Foreskin fibroblast (primary cell): ENCODE measurements at places on chromosomes 16 and 17.

DNA sequence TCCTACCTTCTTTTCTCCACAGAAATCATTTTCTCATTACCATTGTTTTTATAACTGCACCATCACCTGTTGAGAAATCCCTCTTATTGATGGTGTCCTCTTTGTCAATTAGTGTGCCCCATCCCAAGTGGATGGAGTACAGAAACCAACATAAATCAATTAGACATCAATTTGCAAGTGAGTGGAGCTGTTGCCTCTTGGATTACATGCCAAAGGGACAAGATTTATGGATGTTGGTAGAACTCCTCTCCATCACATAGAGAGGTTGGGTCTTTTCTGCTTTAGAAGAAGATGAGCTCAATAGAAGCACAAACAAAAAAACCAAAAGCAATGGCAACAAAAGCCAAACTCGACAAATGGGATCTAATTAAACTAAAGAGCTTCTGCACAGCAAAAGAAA is 973.5 kb downstream of the CDH11 start:
- DNase-seq, result no peak

GRCh38 chr16:49994006-49994405 is 31.0 kb upstream of the CNEP1R1 start:
- no peak for DNase-seq

DNA sequence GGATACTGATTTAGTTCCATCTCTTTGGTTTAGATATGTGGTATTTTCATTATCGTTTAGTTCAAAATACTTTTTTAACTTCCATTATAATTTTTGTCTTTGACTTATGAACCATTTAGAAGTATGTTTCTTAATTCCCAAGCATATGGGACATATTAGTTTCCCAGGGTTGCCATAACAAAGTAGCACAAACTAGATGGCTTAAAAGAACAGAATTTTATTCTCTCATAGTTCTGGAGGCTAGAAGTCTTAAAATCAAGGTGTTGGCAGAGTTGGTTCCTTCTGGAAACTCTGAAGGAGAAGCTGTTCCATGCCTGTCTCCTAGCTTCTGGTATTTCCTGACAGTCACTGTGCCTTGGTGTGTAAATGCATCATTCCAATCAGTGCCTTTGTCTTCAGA is 291.5 kb upstream of the AXIN2 start:
- no peak for DNase-seq

DNA sequence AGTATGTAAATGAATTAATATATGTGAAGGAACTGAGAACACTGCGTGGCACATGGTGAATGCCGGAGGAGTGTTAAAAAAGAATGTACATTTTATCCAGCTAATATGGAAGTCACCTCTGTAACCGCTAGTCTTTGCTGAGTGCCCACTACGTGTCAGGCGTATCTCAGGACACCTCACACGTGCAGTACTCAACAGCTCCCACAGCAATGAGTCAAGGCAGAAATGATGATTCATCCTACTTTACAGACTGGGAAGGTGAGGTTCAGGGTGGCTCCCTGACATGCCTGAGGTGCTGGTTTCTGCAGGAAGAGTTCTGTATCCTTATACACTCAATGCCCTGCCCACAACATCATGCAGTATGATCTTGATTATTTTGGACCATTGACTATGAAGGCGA is 487.0 kb downstream of the HAPSTR1 start:
- DNase-seq, result no peak

DNA sequence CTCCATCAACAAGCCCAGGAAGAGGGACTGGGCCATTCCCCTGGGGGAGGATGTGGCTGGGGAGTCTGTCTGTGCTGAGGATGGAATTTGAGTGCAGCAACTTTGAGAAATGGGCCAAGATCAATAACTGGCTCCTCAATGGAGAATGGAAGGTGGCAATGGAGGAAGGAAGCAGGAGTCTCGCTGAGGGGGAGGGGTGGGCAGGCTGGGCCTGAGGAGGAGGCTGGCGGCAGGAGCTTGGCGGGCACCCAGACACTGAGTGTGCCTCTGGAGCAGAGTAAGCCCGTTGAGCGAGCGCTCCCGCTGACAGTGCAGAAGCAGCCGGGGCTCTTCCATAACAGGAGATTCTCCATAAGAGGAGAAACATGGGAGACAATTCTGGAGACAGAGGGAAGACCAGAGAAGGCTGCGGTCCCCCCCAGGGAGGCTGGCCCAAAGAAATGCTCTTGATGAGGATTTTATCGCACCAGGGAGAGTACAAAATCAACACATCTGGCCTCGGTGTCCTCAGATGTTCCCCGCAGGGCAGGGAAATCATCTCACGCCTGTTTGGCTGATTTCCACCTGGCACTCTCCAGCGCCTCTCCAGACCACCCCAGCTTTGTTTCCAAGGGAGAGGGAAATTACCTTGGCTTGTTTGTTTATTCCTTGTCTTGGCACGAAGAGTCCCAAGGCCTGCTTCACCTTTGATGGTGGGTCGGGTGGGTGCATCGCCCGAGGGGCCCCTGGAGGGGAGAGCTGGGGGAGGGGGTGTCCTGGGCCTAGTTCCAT is 2.8 kb upstream of the MMP15 start:
- DNase-seq, result peak; percentile 84

GRCh38 chr16:84380405-84380804 is 12.1 kb downstream of the ATP2C2 start:
- no peak for DNase-seq

GRCh38 chr16:4345836-4346781 is 5.0 kb downstream of the PAM16 start:
- no peak for DNase-seq

- DNase-seq, result no peak
Measured at GRCh38 chr17:3385869-3386816, at the start of gene OR3A2. Gene OR3A2 (minus strand): TSS chr17:3386308.

GRCh38 chr17:5354886-5355415 is 64.5 kb downstream of the NUP88 start:
- DNase-seq, result peak; percentile 22

GRCh38 chr17:60138769-60139437 is 10.9 kb upstream of the CA4 start:
- no peak for DNase-seq

DNA sequence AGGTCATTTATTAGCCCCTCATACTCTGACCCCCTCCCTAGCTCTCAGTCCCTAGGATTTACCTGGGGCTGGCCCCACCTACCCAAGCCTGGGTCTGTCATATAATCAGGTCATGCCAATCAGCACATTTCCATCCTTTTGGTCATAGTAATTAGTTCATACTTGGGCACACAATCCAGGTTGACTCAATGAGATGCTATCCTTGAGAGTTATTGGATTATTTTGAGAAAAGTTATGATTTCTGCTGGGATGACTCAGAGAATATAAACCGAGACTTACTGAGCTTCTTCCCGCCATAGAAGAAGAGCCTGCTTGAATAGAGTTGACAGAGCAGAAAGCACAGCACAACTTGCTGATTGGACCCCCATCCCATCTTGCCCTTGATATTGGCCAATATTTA is 331.5 kb downstream of the CBLN1 start:
- DNase-seq, result no peak

DNA sequence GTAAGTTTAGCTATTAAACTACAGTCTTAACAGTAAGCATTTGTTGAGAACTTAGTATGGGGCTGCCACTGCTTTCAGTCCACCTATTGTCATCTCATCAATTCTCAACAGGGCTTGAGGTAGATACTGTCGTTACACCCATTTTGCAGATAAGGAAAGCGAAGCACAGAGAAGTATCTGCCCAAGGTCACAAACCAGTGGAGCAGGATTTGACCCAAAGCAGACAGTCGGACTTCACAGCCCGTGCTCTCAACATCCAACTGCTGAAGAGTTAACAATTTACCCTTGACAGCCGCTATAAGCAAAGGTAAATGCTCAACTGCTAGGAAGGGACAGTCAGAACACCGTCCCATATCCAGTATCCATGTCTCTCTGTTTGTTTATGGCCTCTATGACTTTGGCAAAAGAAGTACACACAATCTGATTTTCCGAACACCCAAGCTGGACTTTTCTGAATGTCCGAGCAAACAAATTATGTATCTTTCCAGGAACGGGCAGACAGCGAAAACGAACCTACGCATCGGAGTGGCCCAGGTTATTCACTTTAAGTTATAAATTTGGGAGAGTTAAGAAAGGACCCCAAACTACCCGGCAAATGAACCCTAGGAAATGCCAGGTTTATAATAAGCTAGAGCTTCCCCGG is 1.2 kb downstream of the SIAH1 start:
- DNase-seq, result peak; percentile 36

- DNase-seq, result no peak
Measured at GRCh38 chr17:80815151-80815681, 176.4 kb upstream of the CHMP6 start.

DNA sequence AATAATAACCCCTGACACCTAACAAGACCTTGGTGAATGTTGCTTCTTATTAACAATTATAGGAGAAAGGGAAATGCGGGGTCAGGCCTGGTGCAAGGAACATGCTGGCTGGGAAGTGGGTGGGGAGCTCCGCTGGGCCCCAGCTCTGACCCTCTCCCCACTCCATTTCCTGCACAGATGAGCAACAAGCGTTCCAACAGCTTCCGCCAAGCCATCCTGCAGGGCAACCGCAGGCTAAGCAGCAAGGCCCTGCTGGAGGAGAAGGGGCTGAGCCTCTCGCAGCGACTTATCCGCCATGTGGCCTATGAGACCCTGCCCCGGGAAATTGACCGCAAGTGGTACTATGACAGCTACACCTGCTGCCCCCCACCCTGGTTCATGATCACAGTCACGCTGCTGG is 23.0 kb downstream of the RHBDL3 start:
- DNase-seq, result no peak

- no peak for DNase-seq
Measured at GRCh38 chr17:79279320-79279719, 204.7 kb downstream of the ENGASE start.

DNA sequence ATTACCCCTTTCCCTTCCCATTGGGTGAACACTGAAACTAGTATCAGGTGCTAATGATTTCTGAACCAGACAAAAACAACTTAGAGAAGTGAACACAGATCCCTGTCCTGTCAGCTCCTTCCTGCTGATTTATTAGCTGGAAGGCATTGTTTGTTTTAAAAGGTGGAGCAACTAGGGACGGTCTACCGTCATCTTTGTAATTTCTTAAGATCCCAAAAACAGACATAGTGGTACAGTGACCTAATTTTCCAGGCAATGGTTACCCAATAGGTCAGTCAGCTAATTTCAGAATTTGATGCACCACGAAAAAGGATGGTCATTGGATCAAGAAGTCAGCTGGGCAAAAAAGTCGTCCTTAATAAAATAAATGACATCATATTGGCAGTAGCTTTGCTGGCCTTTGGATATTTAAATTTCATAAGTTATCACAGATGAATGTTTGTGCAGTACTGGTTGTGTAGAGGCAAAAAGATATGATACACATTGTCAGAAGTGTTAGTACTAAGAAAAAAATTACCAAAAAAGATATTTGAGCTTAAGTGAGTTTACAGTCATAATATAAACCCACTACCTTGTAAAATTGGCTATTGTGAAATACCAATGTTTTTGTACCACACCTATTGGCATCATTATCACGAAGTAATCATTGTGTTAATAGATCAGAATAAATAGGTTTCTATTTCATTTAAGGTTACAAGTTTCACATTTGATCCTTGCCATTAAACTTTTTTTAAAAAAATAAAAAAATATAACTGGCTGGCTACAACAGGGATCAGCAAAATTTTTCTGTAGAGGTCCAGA is 27.2 kb upstream of the KCNJ16 start:
- no peak for DNase-seq

- DNase-seq, result no peak
Measured at GRCh38 chr16:46914556-46915201, 30.5 kb downstream of the GPT2 start.

DNA sequence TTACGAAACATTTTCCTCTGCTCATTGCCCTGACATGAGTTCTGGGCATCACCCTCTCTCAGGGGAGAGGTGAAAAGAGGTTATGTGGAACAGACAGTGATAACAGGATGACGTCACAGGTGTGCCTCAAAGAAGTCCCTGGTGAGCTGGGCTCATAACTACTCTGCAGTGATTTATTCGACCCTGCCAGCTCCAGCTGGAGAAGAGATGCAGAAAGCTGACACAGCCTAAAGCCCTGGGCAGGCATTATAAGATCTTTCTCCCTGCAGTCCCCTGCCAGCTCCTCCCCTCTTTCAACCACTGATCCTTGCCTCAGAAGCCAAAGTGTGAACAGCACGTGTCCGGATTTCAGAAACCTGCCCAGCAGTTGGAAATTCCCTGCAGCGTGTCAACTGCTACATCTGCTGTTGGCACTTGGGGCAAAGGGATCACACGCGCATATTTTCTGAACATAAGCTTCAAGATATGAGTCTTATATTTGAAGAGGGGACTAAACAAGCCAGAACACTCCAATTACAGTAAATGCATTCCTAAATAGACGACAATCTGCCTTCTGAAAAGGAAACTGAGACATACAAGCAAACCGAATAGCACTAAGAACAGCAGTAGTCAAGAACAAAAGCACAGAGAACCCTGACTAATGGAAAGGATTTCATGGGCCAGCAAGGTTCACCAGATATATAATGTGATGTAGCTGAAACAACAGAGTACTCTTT is 80.5 kb downstream of the SMG6 start:
- peak; percentile 78 for DNase-seq

- no peak for DNase-seq
Measured at GRCh38 chr16:30731411-30731810, 16.8 kb upstream of the PHKG2 start.

GRCh38 chr17:8117367-8117979 is 841 bp downstream of the ALOXE3 start:
- no peak for DNase-seq

GRCh38 chr16:29192329-29193247 is 207.7 kb downstream of the LAT start:
- DNase-seq, result no peak

GRCh38 chr17:9513266-9513665 is 62.4 kb downstream of the STX8 start:
- no peak for DNase-seq
